Activated CD8-positive, alpha-beta T cell treated with anti-CD3 and anti-CD28 coated beads, Interleukin-2, amount 10 ng/mL, durations not matched to agents 7 days and 5 days (primary cell): ENCODE measurements at places on chromosomes 7 and 10. TPM values are rescaled to one million over a fixed set of nuclear protein-coding genes. Genes with fewer than 3 reads are reported as not detected.

The WIPF3 gene
- not detected for total RNA-seq

The OR9A2 gene
- not detected for total RNA-seq

The ADRA2A gene
- total RNA-seq: not detected

The BET1 gene
- total RNA-seq: 13.7 TPM

The SLC39A12 gene
- not detected for total RNA-seq

The LRRC17 gene
- 0.21 TPM for total RNA-seq

The UBN2 gene
- 10.2 TPM for total RNA-seq

The COL1A2 gene
- total RNA-seq: 0.21 TPM

The TMEM229A gene
- not detected for total RNA-seq

The OR13A1 gene
- not detected for total RNA-seq

The PNLIPRP1 gene
- not detected for total RNA-seq

The FANK1 gene
- not detected for total RNA-seq

The CRHR2 gene
- not detected for total RNA-seq

The NKX2-3 gene
- total RNA-seq: not detected

The TAF5 gene
- total RNA-seq: 14.5 TPM

The ELN gene
- total RNA-seq: not detected

The SDHAF3 gene
- total RNA-seq: 24.2 TPM

The MMD2 gene
- total RNA-seq: not detected

The PLA2G12B gene
- total RNA-seq: not detected

The MET gene
- not detected for total RNA-seq

The SLK gene
- 33.5 TPM for total RNA-seq

The GIMAP7 gene
- total RNA-seq: 134 TPM

The ZC3HAV1L gene
- total RNA-seq: 20.2 TPM

The ATRNL1 gene
- total RNA-seq: not detected

The CAV2 gene
- not detected for total RNA-seq

The CALY gene
- total RNA-seq: not detected

The DEPP1 gene
- total RNA-seq: not detected

The DNAJC12 gene
- 3.0 TPM for total RNA-seq

The TNKS2 gene
- total RNA-seq: 27.5 TPM

The LOXL4 gene
- not detected for total RNA-seq

The MNX1 gene
- total RNA-seq: not detected

The PON3 gene
- total RNA-seq: not detected

The TMEM140 gene
- total RNA-seq: 12.7 TPM

The PLCE1 gene
- total RNA-seq: not detected

The COL17A1 gene
- total RNA-seq: not detected

The THNSL1 gene
- 3.8 TPM for total RNA-seq

The CFAP69 gene
- not detected for total RNA-seq

The BMPER gene
- total RNA-seq: not detected

The LRRC4 gene
- total RNA-seq: 0.50 TPM

The PTPRZ1 gene
- total RNA-seq: not detected

The SPDYE8 gene
- not detected for total RNA-seq

The EN2 gene
- total RNA-seq: not detected

The NPC1L1 gene
- not detected for total RNA-seq

The PRPS1L1 gene
- not detected for total RNA-seq
